Stimulated activated CD4-positive, alpha-beta T cell treated with anti-CD3 and anti-CD28 coated beads, Interleukin-15, amount 100 ng/mL, for 1 hour (primary cell): ENCODE measurements at places on chromosomes 1 and 21.

- DNase-seq = no peak
Measured at GRCh38 chr1:93025572-93025971, 53.5 kb upstream of the MTF2 start.

DNA sequence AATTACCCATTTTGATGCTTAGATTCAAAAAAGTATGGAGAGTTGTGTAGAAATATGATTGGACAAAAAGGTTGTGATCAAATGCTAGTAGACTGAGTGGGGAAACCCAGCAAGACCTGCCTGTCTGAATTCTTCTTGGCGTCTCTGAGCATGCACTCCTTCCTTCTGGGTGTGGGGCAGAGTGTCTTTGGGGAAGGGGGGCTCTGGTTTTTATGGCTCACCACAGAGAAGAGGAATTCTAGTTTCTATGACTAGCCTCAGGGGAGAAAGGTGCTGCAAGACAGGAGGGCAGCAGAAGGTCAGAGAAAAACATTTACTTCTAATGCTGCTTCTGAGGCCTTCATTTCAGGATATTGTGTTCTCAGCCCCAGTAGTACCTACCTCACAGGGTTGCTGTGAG is 33.9 kb upstream of the PIGC start:
- DNase-seq = no peak

DNA sequence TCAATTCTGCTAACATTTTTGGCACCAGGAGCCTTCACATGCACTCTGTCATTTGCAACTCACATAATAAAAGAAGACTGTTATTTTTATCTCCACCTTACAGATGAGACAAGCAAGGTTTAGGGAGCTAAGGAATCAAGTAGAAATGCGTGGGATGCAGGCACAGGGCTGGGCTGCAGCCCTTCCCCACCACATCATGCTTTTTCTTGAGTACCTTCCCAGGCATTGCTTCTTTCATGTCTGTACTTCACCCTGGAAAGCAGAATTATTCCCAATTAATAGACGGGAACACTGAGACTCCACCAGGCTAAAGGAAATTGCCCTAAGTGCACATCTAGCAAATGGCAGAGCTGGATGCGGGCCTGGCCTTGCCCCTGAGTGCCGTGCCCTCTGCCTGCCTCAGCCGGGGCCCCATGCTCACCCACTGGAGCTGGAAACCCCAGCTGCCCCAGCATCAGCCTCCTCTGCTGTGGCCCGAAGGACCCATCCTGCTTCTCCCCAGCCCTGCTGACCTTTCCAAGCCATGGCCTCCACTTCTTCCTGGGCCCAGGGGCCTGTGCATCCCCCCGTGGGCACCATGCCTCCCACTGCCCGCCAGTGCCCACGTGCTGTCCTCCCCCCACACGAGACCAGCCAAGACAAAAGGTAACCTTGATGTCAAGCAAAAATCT is 257.5 kb downstream of the TOMM20 start:
- DNase-seq = no peak

DNA sequence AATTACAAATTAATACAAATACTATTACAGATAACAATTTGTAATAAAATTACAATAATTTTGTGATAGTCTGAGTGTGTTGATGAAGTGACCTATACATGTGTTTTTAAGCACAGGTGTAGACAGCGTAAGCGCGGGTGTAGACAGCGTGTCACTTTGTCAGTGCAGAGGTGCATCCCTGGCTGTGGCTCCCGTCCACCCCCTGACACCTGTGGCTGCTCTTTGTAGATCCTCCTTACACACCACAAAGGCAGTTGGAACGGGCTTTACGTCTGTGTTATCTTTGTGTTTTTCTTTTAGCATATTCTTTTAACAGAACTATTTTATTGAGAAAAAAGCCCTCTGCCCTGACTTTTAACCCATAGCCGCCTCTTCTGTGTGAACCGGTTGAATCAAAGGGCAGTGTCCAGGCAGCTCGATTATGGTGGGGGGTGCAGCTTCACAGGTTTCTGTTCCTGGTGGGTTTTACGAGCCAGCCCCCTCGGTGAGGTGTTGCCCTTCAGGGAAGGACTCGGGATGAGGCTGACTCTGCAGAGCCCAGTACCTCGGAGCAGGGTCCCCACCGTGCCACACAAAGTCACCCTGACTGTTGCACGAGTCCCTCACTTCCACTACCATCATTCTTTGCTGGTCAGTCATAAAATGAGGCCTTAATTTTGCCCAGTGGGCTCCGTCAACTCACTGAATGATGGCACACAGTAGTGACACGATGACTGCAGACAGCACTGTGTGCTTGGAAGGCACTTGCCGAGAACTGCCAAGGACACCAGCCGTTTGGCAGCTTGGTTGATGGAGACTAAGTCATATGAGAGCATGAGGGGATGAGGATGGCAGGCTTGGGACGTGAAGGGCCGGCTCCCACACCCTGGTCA is 86.4 kb upstream of the COL6A1 start:
- no peak for DNase-seq
